ENCODE measurements at places on chromosomes 3 and 15. TPM values are rescaled to one million over a fixed set of nuclear protein-coding genes. Genes with fewer than 3 reads are reported as not detected.

Gene AADACL2
- total RNA-seq, result not detected

Gene STRC
- 2.6 TPM for total RNA-seq

Gene GPR149
- not detected for total RNA-seq

Gene PSTPIP1
- total RNA-seq, result 149 TPM

Gene THRB
- total RNA-seq, result not detected

Gene FOXB1
- not detected for total RNA-seq

Gene UROC1
- total RNA-seq, result not detected

Gene SERPINI1
- 1.4 TPM for total RNA-seq

DNA sequence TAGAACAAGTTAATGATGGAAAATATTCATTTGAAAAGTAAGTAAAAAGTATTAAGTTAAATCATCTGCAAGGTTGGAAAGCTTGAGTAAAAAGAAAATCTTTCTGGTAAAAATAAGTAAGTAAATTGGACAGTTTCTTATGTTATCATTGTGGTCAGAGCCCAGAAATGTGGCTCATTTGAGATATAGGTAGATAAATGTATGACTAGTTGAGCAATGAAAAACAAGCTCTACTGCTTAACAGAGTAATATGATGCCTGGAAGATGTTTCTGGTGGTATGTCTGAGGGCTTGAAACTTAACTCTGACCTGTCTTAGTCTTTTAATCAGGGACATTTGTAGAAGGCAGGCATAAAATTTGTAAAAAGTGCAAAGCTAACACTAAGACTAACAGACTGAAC is 444.0 kb downstream of the MFSD1 start:
- no peak for DNase-seq

DNA sequence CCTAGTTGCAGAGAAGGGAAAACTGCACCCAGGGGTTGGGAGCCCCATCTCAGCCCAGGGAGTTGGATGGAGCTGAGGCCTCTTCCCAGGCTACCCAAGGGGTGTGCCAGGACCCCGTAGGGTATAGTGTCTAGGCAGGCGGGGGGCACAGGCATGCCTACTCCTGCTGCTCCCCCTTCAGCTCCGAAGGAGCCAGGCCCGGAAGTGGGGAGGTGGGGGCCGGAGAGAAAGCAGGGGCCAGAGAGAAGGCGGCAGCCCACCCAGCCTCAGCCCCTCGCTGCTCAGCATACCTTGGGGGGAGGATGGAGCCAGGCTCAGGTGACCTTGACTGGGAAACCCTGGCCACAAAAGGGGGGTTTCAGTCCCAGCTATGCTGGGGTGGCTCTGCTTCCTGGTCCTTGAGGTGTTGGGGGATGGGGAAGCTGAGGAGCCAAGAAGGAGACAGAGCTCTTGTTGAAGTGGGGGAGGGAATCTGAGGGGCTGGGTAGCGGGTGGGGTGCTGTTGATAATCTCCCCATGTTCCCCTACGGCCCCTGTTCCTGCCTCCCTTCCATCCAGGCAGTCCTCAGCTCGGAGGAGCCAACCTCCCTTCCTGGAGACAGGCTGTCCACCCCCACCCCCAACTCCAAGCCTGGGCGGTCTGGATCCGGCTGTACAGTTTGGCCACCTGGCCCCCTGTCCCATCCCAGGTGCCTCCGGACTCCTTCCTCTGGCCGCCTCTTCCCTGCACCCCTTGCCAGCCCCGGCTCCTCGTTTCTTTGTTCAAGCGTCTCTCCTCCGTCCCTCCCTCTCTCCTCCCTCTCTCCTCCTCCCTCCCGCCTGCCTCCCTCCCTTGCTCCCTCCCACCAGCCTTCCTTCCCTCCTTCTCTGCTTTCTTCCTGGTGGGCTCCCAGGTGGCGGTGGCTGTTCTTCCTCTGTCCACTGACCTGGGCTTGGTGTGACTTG is 1.7 kb downstream of the SEMA3F start:
- no peak for DNase-seq

GRCh38 chr3:94004301-94004910 is 24.0 kb downstream of the STX19 start:
- DNase-seq, result no peak

DNA sequence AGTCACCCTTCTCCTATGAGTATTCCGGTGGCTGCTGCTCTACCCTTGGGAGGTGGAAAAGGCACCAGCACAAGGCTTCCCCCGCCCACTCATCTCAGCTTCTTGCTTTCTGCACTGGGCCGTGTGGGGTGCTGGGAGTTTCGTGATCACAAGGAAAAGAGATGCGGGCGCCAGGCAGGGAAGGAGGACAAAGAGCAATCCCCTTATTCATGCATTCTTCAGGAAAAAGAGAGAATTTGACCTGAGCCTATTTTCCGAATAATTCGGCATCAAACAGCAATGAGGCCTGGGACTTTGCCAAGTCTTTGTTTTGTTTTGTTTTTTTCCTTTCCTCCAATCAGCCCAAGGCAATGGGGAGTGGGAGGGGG is 102.2 kb upstream of the LPP start:
- DNase-seq, result no peak

DNA sequence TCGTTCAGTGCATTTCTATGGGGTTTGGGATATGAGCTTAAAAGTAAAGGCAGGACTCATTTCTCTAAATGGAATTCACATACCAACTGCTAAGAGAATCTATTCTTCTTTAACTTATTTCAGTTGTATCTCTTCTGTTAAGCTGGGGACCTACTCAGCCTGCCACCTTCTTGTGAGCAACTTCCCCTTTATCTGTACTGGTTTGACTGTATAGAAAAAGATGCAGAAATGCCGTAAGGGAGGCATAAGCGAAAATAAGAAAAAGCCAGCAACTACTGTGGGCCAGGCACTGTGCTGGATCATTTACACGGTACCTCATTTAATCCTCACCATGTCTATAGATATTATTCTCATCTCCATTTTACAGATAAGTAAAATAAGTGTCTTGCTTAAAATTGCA is 38.4 kb downstream of the RBMS3 start:
- no peak for DNase-seq

DNA sequence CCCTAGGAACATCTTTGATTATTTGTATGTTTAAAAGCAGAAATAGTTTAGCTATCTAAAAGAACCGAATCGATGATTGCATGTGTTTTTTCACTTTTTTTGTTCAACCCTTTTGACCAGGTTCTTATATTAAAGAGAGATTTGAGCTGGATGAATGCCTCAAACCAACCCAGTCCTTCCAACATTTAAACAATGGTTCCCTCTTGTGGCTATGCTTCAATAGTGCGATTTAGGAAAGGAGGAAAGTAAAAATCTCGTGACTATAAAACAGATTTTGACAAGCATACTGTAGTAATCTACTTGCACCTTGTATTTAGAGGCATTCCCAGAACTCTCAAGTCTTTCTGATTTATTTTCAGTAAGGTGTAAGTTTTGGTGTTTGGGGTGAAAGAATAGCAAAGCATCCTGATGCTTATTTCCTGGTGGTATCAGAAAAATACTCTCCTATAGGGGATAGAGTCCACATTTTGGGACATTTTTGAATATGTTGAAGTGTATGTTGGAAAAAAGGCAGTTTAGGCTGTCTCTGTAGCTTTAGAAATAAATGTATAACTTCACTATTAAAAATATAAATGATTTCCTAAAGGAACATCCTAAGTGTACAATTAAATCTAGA is 159.6 kb upstream of the KCNH8 start:
- no peak for DNase-seq

GRCh38 chr3:20564966-20565365 is 379.0 kb upstream of the SGO1 start:
- DNase-seq, result no peak

- no peak for DNase-seq
Measured at GRCh38 chr3:187401856-187402255, 33.7 kb downstream of the RTP4 start.

DNA sequence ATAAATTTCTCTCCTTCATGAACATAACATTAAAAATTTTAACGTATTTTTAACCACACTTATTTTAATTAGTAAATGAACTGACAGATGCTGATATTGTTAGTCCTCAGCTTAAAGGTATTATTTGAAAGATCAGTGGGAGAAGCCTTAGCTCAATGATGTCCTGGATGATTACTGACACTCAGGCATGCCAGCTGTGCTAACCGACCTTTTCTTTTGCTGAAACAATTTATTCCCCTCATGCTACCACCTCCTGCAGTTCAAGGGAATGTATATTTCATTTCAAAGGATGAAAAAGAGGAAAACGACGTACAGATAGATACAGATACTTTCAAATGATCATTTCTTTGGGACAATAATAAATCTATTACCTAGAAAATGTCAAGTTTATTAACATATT is 620.8 kb downstream of the FGF12 start:
- no peak for DNase-seq

DNA sequence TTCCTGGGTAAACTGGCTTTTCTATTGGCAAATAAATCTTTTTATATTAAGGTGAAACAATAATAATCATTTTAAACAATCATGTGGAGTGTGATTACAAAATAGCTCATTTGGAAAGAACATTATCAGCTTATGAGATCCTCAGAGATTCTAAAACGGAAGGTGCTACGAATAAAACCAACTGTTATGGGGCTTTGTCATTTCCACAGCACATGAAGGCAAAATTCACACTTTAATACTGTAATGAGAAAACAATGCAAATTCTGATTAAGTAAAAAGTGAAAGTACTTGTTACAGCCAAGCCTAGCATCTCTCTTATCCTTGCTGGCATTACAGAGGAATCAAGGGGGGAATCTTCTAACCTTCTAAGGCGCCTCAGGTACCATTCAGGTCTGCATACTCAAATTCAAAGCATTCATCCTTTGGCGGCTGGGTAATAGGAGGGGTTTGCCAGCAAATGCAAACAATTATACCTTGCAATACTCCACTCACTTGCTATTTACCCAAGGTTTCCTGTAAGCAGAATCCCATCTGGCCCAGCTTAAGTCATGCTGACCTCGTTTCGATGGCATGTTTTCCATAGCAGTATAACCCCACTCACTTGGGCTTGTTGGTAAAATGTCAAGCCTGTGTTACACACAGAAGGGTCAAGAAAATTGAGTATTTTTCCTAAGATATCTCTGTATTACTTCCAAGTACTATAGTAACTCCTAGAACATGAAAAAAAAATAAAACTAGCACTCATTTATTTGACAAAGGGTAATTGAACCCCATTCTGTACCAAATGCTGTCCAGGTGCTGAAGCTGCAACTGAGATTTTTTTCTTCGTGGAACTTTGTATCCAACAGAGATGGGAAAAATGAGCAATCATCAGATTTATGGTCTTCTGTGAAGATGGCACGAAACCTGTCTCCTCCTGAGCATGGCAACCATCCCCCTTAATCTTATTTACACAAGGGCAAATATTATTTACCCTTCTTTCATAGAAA is 183.7 kb upstream of the LMCD1 start:
- no peak for DNase-seq

DNA sequence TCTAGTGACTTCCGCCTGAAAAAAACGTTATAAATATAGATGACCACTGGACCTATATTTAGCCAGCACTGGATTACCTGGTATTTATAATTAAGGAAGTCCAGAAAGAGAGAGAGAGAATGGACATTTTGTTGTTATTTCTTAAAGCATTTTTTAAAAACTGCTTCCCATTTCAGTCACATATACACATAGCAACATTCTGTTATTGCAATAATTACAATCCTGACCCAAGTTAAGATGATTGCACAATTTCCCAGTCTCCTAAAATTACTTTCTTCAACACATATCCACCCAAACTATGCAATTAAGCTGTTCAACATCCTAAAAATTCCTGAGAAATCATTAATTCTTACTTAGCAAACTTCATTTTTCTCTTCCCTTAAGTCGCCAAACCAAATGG is 37.7 kb downstream of the PCSK6 start:
- no peak for DNase-seq

DNA sequence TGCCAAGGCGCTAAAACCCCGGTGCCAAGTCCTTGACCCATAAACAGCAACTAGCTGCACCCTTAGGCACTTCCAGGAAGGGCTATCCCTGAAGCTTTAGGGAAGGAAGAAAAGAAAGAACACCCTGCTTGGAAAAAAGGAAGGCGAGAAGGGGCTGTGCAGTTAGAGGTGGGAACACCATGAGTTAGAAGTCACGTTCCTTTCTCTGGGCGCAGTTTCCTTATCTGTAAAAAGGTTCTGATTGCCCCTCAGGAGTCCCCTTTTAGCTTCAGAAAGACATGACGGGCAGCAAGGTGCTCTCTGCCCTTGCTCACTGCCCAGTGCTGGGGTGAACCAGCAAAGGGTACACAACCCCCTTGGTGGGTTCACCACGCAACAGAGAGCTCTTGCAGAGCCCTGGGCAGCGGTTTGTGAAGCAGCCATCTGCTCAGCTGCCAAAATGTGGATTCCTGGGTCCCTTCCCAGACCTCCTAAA is 798 bp downstream of the GCHFR start:
- DNase-seq, result no peak

- DNase-seq, result no peak
Measured at GRCh38 chr3:14602006-14602803, 49.4 kb upstream of the CCDC174 start.

- DNase-seq, result no peak
Measured at GRCh38 chr3:183427876-183428446, 458 bp downstream of the MCF2L2 start.

GRCh38 chr15:41653760-41654159 is 6.4 kb upstream of the MGA start:
- DNase-seq, result no peak

DNA sequence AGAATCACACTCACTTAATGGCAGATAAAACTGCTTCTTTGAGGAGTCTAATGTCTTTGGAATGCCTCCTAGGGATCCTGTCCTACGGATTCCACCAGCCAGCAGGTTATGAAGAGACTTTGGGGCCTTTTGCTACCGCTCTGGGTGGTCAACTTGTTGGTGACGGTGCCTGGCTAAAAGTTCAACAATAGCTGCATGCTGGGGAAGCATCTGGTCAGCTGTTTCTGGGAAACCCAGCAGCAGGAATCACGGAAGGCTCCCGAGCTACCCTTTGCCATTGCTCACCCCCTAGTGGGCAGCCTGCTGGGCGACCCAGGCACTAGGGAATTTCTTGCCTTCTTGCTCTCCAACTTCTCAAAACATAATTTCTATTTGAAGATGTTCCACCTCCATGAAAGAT is 263.3 kb downstream of the NEK10 start:
- DNase-seq, result no peak

GRCh38 chr3:81354119-81354518 is 407.3 kb downstream of the GBE1 start:
- DNase-seq, result no peak

DNA sequence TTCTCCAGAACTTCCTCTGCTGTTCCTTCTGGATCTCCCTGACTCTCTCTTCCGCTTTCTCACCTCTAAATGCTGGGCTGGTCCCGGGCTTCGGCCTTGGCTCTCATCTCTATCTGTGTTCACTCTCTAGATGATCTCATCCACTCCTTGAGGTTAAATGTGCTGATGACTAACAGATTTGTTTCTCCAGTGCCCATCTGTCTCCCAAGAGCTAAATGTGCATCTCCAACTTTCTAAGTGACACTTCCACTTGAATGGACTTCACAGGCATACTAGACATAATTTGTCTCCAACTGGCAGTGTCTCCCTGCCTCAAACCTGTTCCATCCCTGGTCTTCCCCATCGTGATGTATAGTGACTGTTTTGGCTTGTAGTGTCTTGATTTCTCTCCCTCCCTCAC is 95.3 kb downstream of the ITPR1 start:
- no peak for DNase-seq
